ENCODE measurements at places on chromosomes 7 and 10. TPM values are rescaled to one million over a fixed set of nuclear protein-coding genes. Genes with fewer than 3 reads are reported as not detected.

Gene GRM3
- total RNA-seq = not detected

Gene AGR2
- not detected for total RNA-seq

Gene FKBP6
- total RNA-seq = not detected

Gene RALA
- 19.5 TPM for total RNA-seq

Gene MKX
- total RNA-seq = 0.20 TPM

Gene MOGAT3
- not detected for total RNA-seq

Gene HSPA12A
- total RNA-seq = 13.2 TPM

Gene CLCN1
- total RNA-seq = not detected

Gene CALCR
- not detected for total RNA-seq

Gene DRGX
- not detected for total RNA-seq

Gene CXCL12
- total RNA-seq = 0.20 TPM

Gene CCDC172
- not detected for total RNA-seq

Gene EMX2
- 1.1 TPM for total RNA-seq

Gene CALHM2
- total RNA-seq = 63.9 TPM

Gene OR2A42
- total RNA-seq = not detected

Gene OR9A4
- not detected for total RNA-seq

Data from subcutaneous preadipocyte (primary cell).